ENCODE measurements at places on chromosomes 2 and 18. TPM values are rescaled to one million over a fixed set of nuclear protein-coding genes. Genes with fewer than 3 reads are reported as not detected.

PLB1 gene
- 0.90 TPM for total RNA-seq

TMEM237 gene
- 46.9 TPM for total RNA-seq

B4GALT6 gene
- total RNA-seq: 3.9 TPM

APLF gene
- 3.3 TPM for total RNA-seq

ATP6V1B1 gene
- total RNA-seq: not detected

TRPM8 gene
- not detected for total RNA-seq

STON1 gene
- total RNA-seq: 5.7 TPM

COL4A4 gene
- total RNA-seq: 0.28 TPM

NOSTRIN gene
- 0.18 TPM for total RNA-seq

GALNT5 gene
- 73.6 TPM for total RNA-seq

POTEJ gene
- not detected for total RNA-seq

GRHL1 gene
- 0.56 TPM for total RNA-seq

BOLL gene
- not detected for total RNA-seq

UGT1A5 gene
- total RNA-seq: not detected

FOXD4L1 gene
- total RNA-seq: not detected

REG3A gene
- not detected for total RNA-seq

ZNF521 gene
- total RNA-seq: 44.7 TPM

Measured in IMR-90 (cell line).